ENCODE measurements at places on chromosomes 7 and 10. TPM values are rescaled to one million over a fixed set of nuclear protein-coding genes. Genes with fewer than 3 reads are reported as not detected.

The TDRD1 gene
- not detected for total RNA-seq

The AKR1D1 gene
- total RNA-seq, result not detected

The SPDYE11 gene
- total RNA-seq, result not detected

The FOXI2 gene
- total RNA-seq, result not detected

The FERD3L gene
- total RNA-seq, result not detected

The ZNF488 gene
- total RNA-seq, result 18.1 TPM

The KCNIP2 gene
- 5.1 TPM for total RNA-seq

The MEIG1 gene
- 4.1 TPM for total RNA-seq

The VSIR gene
- total RNA-seq, result 59.3 TPM

The FRG2B gene
- not detected for total RNA-seq

The TMEM225B gene
- total RNA-seq, result 1.5 TPM

The SLC26A5 gene
- total RNA-seq, result not detected

The BRAT1 gene
- 53.9 TPM for total RNA-seq

The VWDE gene
- 28.8 TPM for total RNA-seq

The LRRC4 gene
- total RNA-seq, result 0.39 TPM

The EN2 gene
- not detected for total RNA-seq

The FANK1 gene
- total RNA-seq, result 24.7 TPM

The LOXL4 gene
- total RNA-seq, result 2.5 TPM

The WNT8B gene
- not detected for total RNA-seq

The CRHR2 gene
- total RNA-seq, result not detected

The STAM gene
- total RNA-seq, result 38.8 TPM

The NUTM2E gene
- total RNA-seq, result 0.70 TPM

The CDK5 gene
- total RNA-seq, result 45.7 TPM

The MRPS16 gene
- total RNA-seq, result 175 TPM

The SLC16A9 gene
- total RNA-seq, result not detected

The CHST3 gene
- total RNA-seq, result 21.3 TPM

Data from PC-9 (cell line).